Hypothalamus (tissue), 51 donors: ENCODE measurements at places on chromosomes 7 and 10.
A peak's percentile ranks its signal among the peaks of the same experiment; 100 is the strongest.

DNA sequence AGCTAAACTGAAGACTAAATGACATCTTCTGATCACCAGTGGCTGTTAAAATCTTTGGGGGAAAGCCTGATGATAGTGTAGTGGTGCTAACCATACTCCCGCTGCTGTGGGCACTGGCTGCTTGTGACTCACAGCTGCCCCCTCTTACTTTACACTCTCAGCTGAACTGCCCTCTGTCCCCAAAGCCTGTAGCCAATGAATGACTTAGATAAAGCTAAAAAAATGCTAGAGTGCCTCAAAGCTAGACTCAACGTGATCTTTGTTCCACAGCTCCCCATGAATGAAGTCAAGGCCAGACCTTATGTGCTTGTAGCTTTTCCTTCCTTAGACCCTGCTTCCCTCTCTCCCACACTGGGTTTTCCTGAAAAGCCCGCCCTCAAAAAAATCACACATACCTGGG is 6.5 kb downstream of the ZC3HAV1L start:
- DNase-seq = no peak

GRCh38 chr7:152752200-152752912 is 7.2 kb upstream of the ACTR3B start:
- DNase-seq = no peak

DNA sequence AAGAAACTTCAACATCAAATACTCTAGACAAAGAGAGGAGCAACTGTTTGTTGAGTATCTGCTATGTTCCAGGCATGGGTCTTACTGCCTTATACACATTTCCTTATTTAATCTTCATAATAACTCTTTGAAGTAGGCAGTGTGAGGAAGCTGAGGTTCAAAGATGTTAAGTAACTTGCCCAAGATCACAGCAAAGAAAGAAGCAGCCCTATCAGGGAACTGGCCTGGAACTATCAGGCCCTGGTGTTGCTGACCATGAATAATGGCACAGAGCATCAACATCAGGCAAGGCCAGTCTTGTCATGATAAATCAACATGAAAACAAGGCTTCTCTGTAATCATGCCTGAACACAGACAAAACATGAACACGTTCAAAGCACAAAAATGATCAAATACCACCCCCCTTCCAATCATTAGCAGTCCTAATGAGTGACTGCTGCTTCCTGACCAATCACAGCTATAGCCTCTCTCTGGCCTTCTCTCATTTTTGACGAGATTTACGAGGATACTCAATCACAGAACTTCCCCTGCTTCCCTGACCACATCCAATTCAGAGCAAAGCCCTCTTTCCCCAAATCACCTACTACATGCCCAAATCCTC is 2.3 kb downstream of the GSDME start:
- no peak for DNase-seq

DNA sequence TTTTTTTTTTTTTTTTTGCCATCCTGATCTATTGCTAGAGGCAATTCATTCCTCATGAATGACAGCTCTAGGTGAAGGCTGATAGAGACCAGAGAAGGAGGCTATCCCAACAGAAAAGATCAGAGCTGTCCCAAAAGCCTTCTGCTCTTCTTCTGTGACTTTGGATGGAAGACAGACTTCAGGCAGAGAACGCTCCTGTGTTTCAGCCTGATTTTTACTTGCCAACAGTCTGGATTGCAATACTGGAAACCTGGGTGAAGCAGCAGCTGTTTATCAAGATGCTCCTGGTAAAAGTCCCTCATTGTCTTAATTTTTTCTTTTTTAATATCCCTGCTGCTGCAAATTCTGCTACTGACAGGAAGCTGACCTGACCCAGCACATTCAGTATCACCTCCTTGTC is 219.5 kb downstream of the CCDC3 start:
- DNase-seq = no peak

DNA sequence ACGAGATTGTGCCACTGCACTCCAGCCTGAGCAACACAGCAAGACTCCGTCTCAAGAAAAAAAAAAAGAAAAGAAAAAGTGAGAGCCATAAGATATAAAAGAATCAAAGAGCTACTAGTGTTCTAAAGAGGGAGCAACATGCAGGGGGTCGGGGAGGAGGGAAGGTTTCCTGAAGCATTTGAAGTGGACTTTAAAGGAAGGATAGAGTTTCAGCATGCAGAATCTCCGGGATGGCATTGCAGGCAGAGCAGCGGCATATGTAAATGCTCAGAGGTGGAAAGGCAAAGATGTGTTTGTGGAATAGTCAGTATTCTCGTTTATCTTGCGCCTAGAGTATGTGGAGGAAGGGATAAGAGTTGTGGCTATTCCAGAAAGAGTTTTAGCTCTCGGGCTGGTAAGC is 447.6 kb upstream of the NFE2L3 start:
- DNase-seq = no peak

DNA sequence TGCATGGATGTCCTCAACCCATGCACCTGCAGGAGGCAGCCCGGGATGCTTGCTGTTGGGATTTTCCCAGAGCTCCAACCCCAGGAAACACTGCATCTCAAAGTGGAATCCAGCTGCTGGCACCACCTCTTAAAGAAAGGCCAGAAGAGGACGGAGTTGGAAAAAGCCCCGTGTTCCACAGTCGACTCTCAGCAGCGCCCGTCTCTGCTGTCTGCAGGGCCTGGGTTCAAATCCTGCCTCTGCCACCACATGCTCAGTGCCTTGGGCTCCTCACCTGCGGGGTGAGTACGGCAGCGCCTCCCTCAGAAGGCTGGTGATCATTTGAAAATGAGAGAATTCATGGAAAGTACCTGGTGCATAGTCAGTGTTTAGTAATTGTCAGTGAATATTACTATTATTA is 65.6 kb upstream of the ZNF716 start:
- DNase-seq = no peak

DNA sequence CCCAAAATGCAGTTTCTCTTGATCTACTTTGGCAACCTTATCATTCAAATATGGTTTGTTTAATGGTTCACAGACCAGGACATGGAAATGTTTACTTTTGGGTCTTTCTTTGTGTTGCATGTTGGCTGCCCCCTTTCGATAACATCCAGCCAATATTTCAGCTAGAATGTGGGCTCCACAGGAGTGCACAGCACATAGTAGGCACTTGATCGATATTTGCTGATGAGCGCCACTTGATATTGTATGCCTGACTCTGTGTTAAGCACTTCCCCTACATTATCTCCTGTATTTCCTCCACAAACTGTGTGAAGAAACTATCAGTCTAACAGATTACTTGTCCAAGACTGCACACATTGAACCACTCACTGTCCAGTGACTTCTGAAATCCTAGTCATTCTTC is 60.2 kb downstream of the SMURF1 start:
- DNase-seq = no peak

DNA sequence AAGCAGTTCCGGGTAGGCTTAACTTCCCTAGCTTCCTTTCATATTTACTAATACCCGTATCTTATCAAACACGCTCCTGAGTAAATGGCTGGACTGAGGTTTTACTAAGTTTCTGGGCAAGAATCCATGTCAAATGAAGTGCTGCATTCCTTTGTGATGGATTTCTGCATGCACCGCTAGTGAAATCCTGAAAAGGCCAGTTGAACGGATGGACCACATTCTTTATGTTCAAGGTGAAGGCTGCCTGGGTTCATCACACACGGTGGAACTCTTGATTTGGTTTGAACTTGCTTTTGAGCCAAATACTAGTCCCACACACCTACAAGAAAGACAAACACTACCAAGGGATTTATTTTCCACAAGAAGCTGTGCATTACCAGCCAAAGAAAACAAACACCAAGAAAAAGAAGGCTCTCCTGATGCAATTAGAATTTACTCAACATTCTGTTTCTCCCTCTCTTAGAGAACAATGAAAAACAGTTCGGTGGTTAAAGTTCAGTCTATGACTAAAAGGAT is 255.0 kb upstream of the SEMA3C start:
- no peak for DNase-seq

GRCh38 chr7:9488555-9488954 is 1055.1 kb downstream of the NXPH1 start:
- no peak for DNase-seq

GRCh38 chr10:49280001-49280408 is 19.0 kb upstream of the C10orf71 start:
- DNase-seq = no peak

GRCh38 chr7:140517546-140518369 is 38.5 kb upstream of the MKRN1 start:
- peak; percentile 54 for DNase-seq

GRCh38 chr7:50418526-50419290 is 31.4 kb downstream of the FIGNL1 start:
- no peak for DNase-seq
